H7 (cell line): ENCODE measurements at places on chromosomes 4 and X.
A peak's percentile ranks its signal among the peaks of the same experiment; 100 is the strongest.

DNA sequence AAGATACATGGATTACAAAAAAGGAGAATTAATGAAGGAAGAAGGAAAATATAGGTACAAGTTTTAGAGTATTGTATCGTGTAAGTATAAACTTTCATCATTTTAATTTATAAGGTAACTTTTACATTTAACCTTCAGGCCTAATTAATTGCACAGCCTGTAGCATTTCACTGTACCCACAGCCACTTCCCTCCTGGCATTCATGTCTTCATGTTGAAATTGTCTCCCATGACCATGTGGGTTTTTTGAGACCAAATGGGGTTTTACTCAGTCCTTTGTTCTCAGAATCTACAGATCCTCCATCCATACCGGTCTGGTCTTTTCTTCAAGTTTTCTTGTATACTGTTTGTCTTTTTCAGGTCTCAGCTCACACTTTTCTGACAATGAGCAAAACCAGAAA, 194.3 kb upstream of the CLNK start:
- no peak for DNase-seq

- DNase-seq, result peak; percentile 79
These were observed 637 bp downstream of the AMER1 start for GRCh38 chrX:64204701-64205440.

DNA sequence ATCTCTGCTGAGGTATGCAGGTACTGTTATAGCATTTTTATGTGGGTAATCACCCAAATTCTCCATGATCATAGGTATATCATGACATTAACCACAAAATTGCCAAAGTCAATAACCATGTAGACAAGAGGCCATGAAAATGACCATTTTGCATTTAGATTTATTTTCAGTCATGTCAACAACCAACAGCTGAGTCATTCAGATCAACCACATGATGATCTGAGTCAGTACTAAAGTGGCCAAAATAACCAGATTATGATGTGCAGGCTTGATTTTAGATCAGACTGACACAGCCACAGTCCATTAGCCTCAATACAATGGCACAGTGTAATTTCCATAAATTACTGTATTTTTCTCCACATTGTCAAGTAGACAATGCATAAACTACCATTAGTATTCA, 240.5 kb downstream of the GRIA3 start:
- no peak for DNase-seq

DNA sequence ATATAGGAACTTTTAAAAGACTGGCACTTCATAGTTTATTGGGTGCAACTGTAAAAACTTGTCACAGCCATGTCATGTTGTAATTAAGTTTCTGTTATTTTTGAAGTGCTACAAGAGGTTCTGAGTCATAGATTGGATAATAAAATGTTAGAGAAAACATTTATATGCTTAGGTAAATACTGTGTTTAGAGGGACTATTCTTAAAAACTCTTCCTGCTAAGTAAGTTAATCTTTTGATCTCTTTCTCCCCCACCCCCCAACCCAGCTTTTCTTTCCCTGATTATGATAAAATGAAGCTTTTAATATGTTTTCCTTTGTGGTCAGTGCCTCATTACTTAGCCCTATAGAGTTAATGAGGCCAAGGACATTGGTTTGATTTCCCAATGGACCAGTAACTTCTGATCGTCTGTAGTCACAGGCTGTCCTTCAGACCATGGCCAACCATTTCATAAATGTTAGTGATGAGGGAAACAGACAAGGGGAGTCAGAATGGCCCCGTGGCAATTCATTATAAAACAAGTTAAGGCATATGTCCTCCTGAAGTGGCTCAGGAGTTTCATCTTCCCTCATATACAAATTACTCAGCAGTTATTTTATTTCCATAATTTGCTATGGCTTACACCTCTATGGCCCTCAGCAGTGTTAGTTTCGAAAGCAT, 3.9 kb upstream of the PDLIM5 start:
- DNase-seq, result no peak

DNA sequence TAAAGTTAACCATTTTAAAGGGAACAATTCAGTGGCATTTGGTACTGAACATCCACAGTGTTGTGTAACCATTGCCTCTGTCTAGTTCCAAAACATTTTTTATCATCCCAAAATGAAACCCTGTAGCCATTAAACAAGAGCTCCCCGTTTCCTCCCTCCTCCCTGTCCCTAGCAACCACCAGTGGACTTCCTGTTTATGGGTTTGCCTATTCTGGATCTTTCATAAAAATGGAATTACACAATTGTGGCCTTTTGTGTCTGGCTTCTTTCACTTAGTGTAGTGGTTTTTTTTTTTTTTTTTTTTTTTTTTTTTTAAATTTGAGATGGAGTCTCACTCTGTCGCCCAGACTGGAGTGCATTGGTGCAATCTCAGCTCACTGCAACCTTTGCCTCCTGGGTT, 11.6 kb downstream of the RBMX2 start:
- DNase-seq, result no peak

DNA sequence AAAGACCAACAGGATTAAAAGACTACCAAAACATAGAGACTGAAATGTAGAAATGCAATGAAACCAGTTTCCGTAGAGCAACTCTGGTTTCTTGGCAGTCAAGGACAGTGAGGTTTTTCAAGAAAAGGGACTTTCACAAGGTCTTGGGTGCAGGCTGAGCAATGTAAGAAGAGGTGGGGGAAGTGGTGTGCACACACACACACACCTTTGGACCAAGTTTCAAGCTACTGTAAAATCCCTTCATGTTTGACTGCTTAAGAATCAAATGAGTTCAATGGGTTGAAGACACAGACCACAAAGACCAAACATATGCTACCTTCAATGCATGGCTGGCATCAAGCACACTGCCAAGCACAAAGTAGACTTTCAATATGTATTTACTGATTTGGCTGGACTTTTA, 17.8 kb upstream of the MCF2 start:
- no peak for DNase-seq

- peak; percentile 25 for DNase-seq
These were observed 118.7 kb upstream of the AP1S2 start for GRCh38 chrX:15973299-15973698.

DNA sequence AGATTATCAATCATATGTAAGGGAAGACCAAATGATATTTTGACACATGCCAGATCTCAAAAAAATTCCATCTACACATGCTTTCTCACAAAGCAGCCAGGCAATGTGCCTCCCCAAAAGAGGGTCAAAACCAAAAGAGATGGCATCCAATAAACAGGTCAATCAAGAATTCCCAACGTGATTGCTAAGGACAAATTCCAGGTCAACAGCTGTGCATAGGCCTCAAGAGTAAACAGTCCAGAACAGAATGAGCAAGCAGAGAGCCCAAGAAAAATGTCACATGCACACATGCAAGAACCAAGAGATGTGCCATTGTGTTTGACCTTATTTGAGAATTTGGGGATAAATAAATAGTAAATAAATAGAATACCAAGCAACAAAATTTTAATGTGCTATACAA, 136.7 kb downstream of the APBB2 start:
- no peak for DNase-seq

DNA sequence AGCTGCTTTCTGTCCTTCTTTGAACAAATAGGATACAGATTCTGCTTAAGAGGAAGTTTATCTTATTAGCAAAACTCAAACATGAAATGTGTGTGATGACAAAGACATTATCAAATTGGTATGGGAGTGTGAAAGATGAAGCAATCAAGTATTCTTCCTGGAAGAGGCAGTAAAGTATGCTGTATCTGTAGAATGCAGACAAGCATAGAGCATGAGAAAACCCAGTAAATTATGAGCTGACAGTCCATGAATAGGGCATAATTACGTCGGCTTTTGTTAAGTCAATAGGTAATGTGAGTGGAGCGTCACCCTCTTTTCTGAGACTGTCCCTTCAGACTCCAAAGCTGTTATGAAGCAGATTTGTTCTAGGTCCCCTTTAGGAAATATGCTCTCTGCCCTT, 458.6 kb upstream of the NWD2 start:
- DNase-seq, result no peak

- DNase-seq, result no peak
These were observed 37.0 kb upstream of the MTM1 start for GRCh38 chrX:150531467-150531866.
